ENCODE measurements at places on chromosomes 5 and 9.

DNA sequence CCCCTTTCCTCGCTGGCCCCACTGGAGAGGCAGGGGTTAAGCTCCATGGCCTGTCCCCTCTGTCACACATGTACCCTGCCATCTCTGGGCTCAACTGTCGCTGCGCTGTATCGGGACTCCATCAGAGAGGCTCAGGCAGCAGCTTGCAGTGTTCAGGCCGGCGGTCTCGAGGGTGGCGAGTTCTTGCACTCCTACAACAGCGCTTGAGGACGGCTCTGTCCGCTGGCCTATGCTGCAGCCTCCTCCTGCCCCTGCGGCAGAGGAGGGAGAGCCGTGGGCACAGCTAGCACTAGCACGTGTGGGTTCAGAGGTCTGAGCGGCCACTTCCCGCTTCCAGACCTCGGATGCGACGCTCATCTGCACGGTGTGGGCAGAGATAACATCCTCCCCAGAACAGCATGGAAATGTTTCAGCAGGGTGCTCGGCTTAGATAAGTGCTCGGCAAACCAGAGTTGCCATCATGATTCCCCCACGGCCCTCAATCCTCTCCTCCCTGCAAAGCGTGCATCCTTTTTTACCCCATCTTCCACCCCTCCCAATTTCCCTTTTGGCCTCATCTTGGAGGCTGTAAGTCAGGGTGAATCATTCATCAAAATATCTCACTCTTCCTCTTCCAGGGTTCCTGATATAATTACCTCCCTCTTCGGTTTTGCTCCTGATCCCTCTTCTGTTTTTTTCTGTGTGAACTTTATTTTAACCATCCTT is 41.9 kb upstream of the FUBP3 start:
- DNase-seq, result no peak

DNA sequence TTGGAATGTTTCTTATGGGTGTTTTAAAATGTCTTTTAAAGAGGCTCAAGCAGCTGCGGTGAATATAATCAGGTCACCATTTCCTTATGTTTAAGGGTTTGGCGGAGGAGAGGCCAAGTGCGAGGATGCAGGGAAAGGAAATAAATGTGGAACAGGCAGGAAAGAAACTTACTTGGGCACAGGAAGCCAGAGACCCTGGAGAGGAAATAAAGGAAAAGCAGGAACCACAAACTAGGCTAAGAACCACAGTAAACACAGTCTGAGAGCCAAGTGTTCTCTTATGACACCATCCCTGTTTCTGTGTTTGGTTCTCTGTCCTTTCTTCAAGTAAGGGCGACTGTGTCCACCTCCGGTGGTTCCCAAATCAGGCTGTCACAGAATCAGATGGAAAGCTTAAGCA is 166.5 kb downstream of the C9orf152 start:
- no peak for DNase-seq

GRCh38 chr9:95435074-95435728 is 81.6 kb downstream of the PTCH1 start:
- DNase-seq, result no peak

GRCh38 chr5:179187229-179187678 is 127.1 kb downstream of the ZNF354C start:
- no peak for DNase-seq

DNA sequence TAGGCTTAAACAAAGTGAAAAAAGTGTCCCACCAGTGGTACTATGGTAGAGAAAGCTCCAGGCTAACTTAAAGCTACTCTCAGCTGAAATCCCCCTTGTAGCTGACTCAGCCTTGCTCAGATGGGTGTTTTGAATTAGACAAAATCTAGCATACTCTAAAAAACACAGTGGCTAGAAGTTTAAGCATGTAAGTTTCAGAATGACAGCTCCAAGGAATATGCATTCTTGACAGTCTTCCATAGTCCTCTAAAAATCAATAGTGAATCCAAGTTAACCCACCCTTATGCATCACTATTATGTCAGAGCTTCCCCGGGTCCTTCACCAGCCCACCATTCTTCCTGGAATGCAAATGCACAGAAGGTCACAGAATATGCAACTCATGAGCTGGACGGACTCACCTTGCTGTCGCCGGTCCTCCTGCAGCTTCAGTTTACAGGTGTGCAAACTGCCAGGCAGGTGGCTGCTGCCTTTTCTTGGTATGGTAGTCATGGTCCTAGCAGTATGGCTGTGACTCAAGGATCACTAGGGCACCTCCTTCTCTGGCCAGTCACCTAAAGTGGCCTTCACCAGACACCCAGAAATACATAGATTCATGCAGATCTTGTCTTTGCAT is 668 bp downstream of the RANBP3L start:
- DNase-seq, result no peak

DNA sequence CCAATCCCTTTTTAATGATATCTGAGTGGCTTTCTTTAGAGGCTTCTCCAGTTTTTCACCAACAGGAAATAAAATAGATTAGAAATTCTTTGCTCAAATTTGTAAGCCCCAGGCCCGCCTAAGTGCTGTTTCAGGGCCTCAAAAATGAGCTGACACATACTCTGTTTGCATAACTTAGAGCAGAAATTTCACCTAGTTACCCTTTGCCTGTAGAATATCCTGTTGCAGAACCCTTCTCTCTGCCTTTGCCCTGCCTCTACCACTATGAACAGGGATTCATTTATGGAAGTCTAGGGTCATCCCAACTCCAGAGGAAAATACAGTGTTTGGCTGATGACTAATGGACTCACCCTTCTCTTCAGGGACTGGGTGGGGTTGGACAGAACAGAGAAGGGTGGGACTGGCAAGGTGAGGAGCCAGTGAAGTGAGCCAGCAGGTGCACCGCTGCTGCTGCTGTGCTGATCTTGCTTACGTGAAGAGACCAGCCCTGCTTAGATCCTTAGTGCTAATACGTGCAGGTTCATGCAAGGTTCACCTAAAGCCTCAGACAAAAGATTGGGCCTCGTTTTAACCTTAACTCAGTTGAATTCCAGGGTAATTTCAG is 22.8 kb downstream of the OSTF1 start:
- no peak for DNase-seq

DNA sequence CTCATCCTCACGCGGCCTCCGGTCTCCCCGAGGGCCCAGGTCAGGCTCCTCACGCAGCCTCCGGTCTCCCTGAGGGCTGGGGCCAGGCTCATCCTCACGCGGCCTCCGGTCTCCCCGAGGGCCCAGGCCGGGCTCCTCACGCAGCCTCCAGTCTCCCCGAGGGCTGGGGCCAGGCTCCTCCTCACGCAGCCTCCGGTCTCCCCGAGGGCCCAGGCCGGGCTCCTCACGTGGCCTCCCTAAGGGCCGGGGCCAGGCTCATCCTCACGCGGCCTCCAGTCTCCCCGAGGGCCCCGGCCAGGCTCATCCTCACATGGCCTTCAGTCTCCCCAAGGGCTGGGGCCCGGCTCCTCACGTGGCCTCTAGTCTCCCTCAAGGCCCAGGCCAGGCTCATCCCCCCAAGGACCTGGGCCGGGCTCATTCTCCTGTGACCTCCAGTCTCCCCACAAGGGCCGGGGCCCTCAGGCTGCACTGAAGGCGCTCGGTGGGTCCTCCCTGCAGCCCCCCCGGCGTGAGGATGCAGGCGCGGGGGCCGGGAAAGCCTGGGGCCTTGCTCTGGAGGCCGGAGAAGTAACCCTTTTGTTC is 51.2 kb upstream of the FCN2 start:
- DNase-seq, result no peak

DNA sequence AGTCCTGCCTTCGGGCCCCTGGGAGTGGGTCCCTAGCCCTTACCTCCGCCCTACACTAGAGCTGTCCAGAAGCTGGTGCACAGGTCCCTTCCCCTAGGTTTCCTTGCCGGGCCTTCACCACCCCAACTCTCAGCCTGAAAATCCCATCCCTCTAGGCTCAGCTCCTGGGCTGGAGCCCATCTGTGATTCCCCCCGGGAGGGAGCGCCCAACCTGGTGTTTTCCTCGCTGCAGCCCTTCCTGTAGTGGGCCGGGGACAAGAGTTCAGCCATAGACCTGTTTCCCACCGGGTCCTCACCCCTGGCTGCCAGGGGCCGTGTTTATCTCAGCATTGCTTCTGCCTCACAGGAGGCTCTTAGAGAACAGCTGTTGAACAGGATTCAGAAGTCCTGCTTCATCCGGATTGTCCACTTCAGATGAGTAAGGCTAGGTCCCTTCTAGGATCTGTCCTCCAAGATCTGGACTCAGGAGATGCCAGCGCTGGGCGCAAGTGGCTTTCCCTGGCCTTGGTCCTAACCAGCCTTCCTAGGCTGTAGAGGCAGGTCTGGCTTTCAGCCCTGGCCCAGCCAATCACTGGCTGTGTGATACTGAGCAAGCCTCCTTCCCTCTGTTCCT is 965 bp downstream of the GLIPR2 start:
- DNase-seq, result no peak

DNA sequence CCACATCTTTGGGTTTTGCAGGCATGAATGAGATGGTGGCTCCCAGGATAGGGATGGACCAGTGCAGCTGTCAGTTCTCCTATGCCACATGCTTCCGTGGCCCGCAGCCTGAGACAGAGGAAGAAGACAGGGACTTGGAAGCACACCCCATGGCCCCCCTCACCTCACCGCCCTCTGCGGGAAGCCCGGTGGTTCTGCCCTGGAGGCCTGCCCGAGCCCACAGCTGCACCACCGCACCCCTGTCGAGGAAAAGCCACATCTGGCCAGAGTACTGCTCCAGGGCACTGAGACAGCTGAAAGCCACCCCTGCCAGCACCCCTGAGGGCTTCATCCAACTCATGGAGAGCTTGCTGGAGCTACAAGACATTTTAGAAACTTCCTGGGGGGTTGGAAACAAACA is 7.6 kb upstream of the TRMT10B start:
- no peak for DNase-seq

DNA sequence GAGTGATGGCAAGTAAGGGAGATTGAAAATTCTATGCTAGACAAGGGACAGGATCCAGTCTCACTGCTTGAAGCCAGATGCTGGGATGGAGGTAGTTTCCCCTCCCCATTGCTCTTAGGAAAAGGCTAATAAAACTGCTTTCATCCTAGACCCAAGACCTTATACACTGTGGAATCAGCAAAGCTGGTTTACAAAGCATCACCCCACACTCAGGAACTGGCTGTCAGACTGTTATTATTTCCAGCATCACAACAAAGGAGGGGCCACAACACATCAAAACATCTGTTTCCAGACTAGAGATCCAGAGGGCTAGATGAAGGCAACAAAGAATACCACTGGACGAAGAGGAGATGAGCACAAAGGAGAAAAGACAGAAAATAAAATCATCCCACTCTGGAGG is 364.6 kb upstream of the PTGER4 start:
- DNase-seq, result no peak

DNA sequence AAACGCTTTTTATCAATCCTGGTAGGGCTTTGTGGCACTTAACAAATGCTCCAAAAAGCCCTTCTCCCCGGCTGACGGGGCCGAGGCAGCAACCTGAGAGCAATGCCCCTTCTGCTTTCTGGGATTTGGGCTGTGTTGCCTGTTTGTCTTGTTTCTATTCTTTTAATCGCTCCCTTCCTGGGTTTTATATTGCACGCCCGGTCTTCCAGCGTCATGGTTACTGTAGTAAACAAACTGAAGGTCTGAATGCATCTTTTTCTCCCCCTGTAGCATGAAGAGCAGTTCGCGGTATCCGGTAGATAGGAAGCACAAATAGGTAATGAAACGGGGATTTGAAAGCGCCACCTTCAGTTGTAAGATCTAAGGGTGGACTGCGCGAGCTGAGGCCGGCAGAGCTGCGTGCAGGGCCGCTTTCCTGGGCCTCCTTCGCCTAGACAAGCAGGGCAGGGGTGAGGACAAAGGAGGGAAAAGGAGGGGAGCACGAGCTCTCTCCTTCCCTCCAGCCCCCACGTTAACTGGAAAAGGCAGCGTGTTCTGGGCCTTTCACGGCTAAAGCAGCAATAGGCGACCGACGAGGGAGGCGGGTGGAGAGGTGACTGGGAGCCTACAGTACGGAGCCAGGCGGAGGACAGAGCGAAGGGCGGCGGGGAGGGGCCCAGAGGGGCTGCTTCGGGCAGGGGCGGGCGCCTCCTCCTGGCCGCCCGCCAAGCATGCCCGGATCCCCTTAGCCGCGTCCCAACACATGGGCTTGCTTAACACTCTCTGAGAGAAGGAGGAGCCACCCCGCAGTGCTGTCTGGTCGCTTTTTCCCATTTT is 49.3 kb upstream of the ZNF366 start:
- DNase-seq, result no peak

DNA sequence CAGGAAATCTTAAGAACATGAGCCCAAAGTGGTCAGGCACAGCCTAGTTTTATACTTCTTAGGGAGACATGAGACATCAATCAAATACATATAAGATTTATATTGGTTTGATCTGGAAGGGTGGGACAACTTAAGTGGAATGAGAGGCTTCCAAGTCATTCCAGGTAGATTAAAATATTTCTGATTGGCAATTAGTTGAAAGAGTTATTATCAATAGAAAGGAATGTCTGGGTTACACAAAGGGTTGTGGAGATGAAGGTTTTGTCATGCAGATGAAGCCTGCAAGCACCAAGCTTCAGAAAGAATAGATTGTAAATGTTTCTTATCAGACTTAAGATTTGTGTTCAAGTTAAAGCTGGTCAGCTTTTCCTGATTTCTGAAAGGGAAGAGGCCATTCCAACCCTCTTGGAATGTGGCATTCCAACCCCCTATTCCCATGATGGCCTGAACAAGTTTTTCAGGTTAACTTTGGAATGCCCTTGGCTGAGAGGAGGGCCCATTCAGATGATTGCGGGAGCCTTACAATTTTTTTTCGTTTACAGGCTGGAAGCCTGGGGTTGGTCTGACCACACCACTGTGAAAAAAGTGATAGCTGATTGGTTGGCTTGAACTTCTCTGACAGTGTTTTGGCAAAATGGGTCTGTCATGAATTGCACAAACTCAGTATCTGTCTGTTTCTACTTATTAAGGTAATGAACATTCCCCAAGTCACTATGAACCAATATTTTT is 245.6 kb upstream of the RAI14 start:
- DNase-seq, result no peak

DNA sequence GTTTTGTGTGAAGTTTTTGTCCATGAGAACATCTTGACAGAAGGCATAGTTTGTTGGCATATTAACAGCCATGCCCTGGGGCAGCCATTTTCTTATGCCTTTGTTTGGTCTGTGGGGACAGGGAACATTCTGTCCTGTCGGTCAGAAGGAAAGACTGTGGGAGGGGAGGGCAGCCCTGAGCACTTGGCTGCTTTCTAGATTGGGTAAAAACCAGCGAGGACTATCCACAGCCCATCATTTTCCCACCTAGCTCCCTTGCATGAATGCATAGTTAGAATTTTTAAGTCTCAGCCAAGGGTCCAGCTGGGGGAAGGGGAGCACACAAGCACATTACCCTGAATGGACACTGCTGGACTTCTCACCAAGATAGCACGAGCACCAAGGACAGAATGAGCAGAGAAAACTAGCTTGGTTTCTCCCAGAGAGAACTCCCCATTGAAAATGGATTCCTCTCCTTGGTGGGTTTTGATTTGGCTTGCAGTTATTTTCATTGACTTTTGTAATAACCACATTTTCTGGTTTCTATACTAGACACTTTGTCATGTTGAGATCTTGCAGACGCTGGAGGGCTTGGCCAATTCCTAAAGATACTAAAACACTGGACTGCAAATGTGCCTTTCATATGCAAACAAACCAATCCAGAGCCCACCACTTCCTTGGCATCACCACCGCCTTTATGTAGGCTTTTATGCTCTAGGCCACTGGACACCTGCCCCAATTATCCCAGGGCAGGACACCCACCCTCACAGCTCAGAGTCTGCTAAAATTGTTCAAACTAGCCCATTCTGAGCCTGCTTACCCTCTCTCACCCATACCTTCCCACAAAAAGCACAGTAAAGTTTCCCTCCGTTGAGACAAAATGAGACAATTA is 129.9 kb downstream of the BOD1 start:
- no peak for DNase-seq

Data from RCC 7860 (cell line).